ENCODE measurements at places on chromosomes 2 and 18. TPM values are rescaled to one million over a fixed set of nuclear protein-coding genes. Genes with fewer than 3 reads are reported as not detected.

The POTEI gene
- not detected for polyA plus RNA-seq

DNA sequence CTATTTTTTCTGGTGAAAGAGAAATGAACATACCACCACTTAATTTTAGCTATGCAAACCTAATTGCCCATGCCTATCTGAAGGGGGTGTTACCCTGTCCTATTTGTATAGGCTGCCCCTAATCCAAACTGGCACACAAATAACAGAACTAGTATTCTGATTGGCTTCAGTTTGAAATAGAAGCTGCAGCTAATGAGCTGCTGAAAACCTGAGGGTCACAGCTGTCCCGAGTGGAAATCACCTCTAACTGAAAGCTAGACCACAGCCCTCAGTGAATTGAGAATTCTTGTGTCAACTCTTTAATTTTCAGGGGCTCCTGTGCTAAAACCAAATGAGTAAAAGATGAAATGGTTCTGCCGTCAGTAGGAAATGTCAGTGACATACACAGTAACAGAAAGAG is 28.7 kb downstream of the CCDC141 start:
- no peak overlapping the region for H3K27ac ChIP-seq
- H3K27me3 ChIP-seq = no peaks in the 10 kb centered on the region
- H3K4me1 ChIP-seq = peaks cover 5% of the 10 kb centered on the region
- no peak overlapping the region for H3K4me3 ChIP-seq

- H3K4me1 ChIP-seq = no peaks in the 10 kb centered on the region
- DNase-seq = no peak
- H3K4me3 ChIP-seq = no peak overlapping the region
Observed at GRCh38 chr18:28766027-28766426, 589.1 kb upstream of the CDH2 start.

DNA sequence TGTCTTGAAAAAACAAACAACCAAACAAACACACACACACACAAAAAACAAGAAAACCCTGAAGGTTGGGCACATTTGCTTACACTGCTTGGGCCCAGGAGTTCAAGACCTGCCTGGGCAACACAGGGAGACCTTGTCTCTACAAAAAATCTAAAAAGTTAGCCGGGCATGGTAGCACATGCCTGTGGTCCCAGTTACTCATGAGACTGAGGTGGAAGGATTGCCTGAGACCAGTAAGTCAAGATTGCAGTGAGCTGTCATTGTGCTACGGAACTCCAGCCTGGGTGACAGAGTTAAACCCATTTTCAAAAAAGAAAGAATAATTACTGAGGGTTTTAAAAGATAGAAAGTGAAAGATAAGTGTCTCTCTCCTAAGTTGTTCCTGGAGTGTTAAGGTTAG is 103.4 kb downstream of the MBD5 start:
- no peak overlapping the region for H3K27ac ChIP-seq
- no peaks in the 10 kb centered on the region for H3K4me1 ChIP-seq
- no peak overlapping the region for H3K4me3 ChIP-seq
- H3K27me3 ChIP-seq = no peaks in the 10 kb centered on the region

DNA sequence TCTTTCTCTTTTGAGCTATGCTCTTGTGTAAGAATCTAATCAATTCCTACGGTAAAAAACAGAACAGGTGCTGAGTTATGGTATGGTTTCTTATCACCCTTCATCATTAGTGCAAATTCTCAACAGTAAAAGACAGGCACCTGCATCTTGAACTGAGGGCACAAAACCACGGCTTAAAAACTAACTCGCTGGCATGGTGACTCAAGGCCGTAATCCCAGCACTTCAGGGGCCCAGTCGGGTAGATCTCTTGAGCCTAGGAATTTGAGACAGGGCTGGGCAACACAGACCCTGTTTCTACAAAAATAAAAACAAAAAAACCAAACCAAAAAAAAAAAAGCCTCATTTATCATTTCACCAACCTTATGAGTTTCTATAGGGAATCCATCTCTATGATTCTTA is 33.3 kb downstream of the THAP4 start:
- no peak overlapping the region for H3K4me3 ChIP-seq
- H3K4me1 ChIP-seq = no peaks in the 10 kb centered on the region
- no peak for DNase-seq
- H3K36me3 ChIP-seq = peaks cover 3% of the 10 kb centered on the region
- H3K27ac ChIP-seq = no peak overlapping the region
- H3K27me3 ChIP-seq = no peaks in the 10 kb centered on the region

DNA sequence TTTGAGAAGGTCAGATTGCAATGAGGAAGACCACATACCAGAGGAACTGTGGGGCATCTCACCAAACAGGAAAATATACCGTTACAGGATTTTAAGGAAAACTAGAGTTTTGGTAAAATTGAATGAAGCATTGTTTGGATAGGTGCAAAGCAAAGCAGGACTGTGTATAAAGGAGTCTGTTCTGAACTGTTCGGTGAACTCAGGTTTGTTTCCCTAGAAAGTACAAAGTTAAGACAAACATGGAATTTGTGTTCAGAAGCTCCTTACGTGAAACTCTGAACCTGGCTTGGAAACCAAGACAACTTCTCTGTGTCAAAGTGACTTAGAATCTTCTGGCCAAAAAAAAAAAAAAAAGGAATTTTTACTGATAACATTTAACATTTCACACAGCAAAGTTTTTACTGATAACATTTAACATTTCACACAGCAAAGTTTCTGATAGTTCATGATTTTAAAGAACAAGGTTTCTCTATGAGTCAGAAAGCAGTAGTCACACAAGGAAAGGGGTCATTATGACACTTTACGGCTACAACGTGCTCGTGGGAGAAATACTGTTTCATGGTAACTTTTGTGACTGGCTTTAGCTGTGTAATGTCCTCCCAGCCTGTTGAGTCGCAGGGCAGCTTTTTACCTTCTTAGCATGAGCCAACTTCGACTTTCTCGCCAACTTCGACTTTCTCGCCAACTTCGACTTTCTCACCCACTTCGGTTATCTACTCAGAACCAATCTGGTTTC is 21.2 kb upstream of the TET3 start:
- no peaks in the 10 kb centered on the region for H3K27me3 ChIP-seq
- no peak for DNase-seq
- H3K27ac ChIP-seq = no peak overlapping the region

- no peak for DNase-seq
- no peak overlapping the region for H3K27ac ChIP-seq
- H3K36me3 ChIP-seq = no peaks in the 10 kb centered on the region
- H3K27me3 ChIP-seq = no peaks in the 10 kb centered on the region
- H3K4me1 ChIP-seq = no peaks in the 10 kb centered on the region
- H3K4me3 ChIP-seq = no peak overlapping the region
Observed at GRCh38 chr18:31554776-31555175, 36.9 kb upstream of the TTR start.

DNA sequence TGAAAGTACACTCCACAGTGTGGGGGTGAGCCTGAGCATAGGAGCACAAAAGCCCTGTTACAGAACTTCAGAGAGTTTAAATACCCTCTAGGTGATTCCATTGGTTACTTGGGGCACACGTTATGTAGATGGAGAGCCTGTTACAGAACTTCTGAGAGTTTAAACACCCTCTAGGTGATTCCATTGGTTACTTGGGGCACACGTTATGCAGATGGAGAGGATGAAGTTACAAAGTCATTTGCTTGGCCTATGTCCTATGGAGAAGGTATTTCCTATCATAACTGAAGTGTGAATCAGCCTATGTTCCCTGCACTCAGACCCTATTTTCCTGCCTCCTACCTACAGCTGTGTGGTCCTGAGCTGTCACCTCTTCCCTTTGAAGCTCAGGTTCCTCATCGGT is 3.8 kb upstream of the CAPN10 start:
- no peaks in the 10 kb centered on the region for H3K27me3 ChIP-seq
- no peak for DNase-seq
- peaks cover 42% of the 10 kb centered on the region for H3K4me1 ChIP-seq
- no peak overlapping the region for H3K27ac ChIP-seq

- no peak overlapping the region for H3K27ac ChIP-seq
- DNase-seq = no peak
- H3K27me3 ChIP-seq = no peaks in the 10 kb centered on the region
- H3K4me3 ChIP-seq = no peak overlapping the region
Observed at GRCh38 chr2:138213084-138213483, 248.8 kb downstream of the HNMT start.
